ENCODE measurements at places on chromosomes 16 and 17.

DNA sequence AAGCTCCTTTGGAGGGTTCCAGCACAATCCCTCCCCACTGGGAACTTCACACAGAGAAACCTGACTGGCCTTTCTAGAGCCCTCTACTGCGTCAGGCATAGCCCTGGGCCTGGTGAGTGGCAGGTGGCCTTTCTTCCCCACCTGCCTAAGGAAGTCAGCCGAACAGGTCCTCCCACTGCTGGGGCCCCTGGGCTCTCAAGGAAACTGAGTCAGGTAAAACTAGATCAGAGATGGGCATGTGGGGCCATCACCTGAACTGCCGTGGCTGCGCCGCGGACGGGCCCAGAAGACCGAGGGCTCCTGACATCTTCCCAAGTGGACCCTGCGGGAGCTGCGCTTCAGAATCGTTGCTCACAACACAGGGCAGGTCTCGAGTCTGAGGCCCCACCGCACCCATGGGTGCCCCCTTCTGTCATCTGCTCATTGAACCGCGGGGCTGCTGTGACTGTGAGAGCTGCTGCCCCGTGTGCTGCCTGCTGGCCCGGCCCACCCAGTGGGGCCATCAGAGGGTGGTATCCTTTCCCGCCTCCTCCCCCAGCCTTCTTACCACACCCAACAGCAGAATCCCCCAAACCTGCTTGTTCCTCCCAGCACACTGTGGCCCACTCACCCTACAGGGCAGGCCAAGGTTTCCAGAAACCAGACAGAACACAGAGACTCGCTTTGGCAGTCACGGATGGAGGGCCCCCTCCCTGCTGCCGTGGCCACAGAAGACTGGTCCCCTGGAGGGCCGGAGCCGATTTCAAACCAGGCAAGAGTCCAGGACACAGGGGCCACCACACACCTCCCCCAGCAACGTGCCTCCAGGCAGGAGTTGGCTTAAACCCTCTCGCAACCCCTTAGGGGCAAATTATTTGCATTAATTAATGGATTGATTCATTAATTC is 81.1 kb downstream of the TBC1D16 start:
- no peak for DNase-seq

GRCh38 chr17:61130330-61130729 is 269.3 kb upstream of the TBX2 start:
- DNase-seq, result no peak

GRCh38 chr16:8292271-8292670 is 298.0 kb downstream of the TMEM114 start:
- no peak for DNase-seq

GRCh38 chr16:75593825-75594820 is 27.9 kb downstream of the GABARAPL2 start:
- no peak for DNase-seq
